Stimulated activated CD4-positive, alpha-beta T cell treated with anti-CD3 and anti-CD28 coated beads, Interleukin-1b, Interleukin-23, amount 100 ng/mL, for 4 hours (primary cell): ENCODE measurements at places on chromosomes 16 and 17.

DNA sequence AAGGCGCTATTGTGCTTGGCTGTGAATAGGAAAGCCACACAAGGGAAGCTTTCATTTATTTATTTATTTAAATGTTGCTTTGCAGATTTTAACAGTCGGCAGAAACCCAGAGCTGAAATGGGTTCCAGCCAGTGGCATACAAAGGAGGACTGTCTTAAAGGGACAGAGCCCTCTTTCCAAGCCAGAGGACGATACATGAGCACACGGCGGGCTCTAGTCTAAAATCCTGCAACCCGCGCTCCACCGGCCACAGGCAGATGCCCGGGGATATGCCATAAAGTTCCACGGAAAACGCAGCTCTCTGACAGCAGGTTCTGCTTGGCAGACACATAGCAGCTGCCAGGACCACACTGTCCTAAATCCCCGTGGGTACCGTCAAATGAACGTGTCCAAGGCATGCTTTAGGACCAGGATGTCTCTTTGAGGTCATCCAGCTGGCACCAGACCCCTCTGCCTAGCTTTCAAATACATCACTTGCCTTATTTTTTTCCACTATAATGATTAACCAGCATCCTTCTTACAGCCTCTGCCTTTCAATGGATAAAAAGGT is 64.6 kb downstream of the CYTH1 start:
- no peak for DNase-seq

DNA sequence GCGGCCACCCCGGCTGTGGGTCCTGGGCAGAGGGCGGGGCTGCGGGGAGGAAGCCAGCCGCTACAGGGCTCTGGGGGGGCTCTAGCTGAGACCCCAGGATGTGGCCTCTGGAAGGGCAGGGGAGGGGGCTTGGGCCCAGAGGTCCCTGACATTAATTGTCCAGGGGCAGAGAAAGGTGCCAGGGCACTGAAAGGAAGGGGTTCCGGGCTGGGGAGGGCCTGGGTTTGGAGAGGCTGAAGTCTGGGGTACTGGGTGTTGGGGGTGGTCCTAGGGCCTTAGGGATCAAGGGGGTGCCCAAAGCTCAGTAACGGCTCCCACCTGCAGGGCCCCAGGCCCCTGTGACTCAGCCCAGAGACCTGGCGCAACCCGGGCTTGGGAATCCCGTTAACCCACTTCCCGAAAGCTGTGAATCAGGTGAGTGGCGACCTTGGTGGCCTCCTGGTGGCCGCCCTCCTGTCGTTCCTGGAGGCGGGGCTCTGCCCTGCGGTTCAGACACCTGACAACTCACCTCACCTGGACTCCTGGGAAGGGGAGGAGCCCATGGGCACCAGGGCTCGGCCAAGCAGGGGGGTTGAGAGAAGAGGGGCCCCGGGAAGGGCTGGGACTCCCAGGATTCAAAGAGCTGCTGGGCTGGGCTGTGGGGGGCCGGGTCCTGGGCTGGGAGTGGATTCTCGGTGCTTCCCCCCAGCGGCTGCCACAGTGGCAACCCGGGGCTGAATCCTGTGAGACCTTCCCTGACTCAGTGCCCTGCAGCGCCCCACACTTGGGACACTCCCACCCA is 465 bp upstream of the PRSS22 start:
- no peak for DNase-seq

GRCh38 chr17:35713069-35713728 is 18.2 kb upstream of the RASL10B start:
- DNase-seq: no peak

DNA sequence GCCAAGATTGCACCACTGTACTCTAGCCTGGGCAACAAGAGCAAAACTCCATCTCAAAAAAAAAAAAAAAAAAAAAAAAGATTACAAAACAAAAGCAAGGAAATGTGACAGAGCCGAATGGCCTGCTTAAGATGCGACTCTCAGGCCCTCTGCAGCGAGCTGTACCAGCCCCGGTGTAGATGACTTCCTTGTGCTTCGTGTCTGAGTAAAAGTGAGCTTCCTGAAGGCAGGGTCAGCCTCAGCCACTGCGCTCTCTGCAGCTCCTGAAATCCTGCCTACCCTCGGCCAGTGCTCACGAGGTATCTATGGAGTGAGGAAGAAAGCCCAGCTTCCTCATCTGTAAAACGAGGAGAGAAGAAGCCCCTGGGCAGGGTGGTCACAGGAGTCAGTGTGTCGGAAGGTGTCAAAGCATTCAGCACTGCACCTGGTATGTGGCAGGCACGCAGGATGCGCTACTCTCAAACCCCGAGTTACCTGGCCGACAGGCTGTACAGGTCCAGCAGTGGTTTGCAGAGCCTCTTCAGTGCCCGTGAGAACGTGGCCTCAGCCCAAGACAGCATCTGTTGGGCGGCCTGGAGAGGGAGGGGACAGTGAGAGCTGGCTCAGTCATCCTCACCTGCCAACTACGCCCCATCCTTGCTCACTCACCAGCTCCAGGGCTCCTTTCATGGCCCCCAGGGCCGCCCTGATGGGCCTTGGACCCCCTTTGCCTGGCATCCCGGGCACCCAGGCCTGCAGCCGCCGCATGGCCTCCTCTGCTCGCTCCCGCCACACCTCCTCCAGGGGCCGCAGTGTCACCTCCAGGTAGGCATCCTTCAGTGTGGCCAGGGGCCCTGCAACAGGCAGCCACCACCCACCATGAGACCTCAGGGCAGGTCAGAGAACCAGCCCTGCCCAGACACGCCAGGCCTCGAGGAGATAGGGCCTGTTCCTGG is 44.6 kb downstream of the RMI2 start:
- DNase-seq: no peak

DNA sequence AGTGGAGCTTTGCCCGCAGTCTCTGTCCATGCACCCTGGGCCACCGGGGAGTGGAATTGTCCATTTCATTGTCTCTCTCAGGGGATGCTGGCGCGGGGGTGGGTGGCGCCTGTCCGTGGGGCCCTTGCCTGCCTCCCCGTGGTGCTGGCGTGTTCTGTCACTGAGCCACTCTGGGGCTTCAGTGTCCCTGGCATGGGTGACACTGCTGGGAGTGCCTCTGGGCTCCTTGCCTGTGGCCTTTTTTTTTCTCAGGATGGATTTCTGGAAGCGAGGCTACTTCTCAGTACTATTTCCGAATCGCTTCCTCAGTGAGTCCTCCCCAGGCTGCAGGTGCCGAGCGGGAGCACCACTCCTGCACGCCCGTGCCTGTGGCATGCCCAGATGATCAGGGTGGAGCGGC is 55.0 kb downstream of the PDPK1 start:
- no peak for DNase-seq
